ENCODE measurements at places on chromosomes 5 and 9.

DNA sequence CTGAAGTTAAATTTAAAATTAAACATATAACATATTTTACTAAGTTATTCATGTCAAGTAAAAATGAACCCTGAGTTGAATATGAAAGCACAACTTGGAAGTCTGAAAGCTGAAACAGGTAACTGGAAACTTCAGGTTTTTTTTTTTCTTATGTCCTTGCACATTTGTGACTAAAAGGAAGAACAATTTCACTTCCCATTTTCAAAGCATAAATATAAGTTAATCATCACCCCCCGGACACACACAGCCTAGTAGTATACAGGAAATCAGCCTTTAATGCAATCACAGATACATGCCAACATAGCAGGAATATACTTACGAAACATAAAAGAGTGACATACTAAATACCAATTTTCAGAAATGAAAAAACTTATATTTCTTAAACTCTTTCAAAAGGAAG, 225.9 kb downstream of the RFX3 start:
- DNase-seq, result no peak

DNA sequence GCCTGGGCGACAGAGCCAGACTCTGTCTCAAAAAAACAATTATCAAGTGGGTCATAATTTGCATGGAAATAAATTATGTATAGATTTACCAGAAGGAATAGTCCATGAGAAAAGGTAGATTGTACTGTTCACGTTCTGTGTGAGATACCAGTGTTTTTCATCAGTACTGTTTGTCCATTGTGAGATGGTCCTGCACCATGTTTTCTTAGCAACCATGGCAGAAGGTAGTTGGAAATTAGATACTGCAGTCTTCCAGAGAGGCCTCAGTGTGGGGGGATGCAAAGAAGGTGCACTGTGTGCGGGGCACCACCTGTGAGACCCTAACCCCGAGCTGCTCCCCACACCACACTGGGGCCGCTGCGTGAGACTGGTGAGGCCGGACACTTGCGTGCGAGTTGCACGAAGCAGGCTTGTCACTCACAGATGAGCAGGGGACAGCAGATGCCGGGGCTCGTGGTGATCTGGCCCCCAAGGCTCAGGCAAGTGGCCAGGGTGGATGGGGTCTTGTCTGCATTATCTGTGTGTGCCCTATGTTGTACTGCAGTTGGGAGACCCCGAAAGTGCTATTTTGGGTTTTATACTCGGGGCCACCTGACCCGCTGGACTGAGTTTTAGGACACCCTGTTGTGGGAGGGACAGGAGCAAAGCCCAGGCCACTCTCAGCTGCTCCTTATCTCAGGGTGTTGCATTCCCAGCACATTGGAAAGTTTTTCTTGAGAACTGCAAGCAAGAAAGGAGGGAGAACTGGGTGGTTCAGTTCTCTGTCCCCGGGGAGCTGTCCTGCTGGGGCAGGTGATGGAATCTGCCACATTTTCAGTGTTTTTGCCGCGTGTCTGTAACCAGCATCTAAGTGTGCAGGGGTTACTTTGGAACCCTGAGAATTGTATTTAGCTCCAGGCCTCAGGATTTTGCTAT, 61.9 kb downstream of the EHMT1 start:
- no peak for DNase-seq

GRCh38 chr9:106731910-106732309, 131.1 kb upstream of the ZNF462 start:
- DNase-seq, result no peak

GRCh38 chr9:126979461-126979860, 64.9 kb downstream of the RALGPS1 start:
- DNase-seq, result no peak

GRCh38 chr5:63958654-63959053, 3.6 kb downstream of the HTR1A start:
- DNase-seq, result no peak

GRCh38 chr9:2053883-2054845, 39.0 kb downstream of the SMARCA2 start:
- peak; percentile 81 for DNase-seq

DNA sequence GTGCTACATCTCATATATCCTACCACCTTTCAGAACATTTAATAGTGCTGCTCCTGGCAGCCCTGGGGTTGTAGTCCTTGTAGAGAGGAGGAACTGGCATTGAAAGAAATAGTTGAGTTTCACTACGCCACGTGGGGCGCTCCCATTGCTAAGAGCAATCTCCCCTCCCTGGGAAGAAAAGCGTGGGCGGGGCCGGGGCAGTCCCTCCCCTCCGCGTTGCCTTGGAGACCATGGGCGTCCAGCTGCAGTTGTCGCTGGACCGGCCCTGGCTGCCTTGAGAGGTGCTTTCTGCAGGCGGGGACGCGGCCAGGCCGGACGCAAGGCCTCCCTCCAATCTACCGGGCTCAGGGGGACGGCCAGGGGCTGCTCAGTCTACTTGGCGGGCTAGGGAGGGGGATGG, 368 bp upstream of the CCDC180 start:
- no peak for DNase-seq

DNA sequence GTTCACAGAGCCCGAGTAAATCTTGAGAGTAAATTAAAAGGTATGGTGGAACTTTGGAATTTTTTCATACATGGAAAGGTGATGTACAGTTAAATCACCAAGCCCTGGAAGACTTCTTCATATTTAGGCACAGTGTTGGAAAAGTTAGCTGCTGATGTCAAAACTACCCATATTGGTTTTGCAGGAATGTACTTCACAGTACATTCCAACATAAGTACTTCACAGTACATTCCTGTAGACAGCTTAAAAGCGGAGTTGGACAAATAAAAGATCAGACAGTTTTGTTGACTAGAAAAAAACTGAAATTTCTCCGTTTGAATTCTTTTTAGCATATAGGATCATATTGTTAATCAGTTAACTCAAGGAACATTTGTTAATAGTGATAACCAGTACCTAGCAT, 1.8 kb downstream of the RANBP17 start:
- no peak for DNase-seq

DNA sequence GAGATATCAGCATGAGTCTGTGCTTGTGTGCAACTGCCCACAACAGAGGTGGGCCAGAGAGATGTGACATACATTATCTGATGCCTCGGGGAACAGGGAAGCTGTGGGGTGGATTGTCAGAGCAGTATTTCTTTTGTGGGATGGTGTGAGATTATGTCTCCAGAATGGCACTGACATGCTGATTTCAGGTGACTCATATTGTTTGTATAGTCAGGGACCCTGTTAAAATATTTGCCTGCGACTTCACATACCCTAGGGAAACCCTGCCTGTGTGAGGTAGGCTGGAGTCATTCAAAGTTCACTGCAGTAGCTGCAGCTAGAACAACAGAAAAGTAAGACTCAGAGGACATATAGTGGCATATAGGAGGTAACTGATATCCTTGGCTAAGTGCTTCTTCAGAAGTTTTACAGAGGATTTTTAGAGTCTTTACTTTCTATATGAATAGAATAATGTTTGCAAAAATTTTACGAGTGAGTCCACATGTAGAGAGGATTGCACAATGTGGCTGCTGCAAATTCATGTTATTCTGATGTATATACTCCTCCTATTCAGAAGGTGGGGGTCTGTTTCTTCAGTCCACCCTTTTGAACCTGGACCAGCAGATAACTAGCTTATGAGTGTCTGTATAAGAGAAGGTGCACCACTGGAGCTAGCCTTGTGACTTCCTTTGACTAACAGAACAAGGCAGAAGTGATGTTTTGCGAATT, 89.3 kb downstream of the MACIR start:
- DNase-seq, result no peak

DNA sequence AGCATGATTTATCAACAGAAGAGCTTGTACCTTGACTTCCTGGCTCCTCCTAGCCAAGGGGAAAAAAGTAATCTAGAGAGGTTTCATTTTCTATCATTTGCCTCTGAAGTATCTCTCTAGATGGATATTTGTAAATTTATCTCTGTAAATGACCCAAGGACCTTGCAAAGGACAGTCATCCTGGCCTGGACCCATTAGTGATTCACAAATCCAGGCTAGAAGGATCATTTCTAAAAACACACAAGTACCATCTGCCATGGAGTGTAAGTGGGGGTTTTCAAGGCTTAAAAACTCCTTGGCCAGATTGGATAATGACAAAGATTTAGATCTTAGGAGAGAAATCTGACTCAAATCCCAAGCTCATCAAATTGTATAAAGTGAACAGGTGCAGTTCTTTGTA, 8.1 kb downstream of the TTC23L start:
- no peak for DNase-seq

Data from stimulated activated naive CD8-positive, alpha-beta T cell treated with anti-CD3 and anti-CD28 coated beads, Interleukin-15, amount 100 ng/mL, for 72 hours (primary cell).